Stomach (tissue), 19 donors: ENCODE measurements at places on chromosomes 12 and 14.

DNA sequence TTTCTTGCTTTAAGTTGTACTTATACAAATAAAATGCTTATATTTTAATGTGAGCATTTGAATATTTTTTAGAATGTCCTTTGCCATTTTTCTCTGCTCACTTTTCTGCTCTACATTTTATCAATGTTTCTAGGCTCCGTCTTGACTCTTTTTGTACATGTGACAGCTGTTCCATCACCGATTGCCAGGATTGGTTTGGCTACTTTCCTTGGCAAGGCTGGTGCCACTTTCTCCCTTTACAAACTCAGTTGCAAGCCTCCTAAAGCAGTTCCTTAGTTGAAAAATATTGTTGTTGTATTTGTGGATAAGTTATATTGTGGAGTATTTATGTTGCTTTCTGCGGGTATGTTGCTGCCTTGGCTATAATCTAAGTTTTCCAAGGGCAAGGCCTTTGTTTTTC, 63.4 kb downstream of the DACT1 start:
- no peaks in the 10 kb centered on the region for H3K36me3 ChIP-seq
- DNase-seq: no peak
- H3K4me1 ChIP-seq: no peaks in the 10 kb centered on the region
- no peak overlapping the region for H3K27ac ChIP-seq
- H3K27me3 ChIP-seq: no peaks in the 10 kb centered on the region

DNA sequence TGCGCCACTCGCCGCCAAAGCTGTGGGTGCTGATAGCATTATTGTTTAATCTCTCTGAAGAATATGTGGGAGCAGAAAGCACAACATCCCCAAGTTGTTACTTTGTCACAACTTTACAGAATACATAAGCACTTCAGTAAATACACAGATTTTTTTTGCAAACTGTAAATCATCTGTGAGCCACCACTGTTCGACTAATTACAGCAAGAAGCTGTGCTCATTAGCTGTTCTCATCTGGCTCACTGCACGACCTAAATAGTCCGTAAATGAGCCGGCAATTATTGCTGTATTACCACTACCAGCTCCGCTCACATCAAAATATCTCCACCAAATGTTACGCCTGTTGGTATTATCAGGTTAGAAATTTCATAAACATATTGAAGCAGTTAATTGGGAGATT, 228.9 kb upstream of the PRKD1 start:
- no peaks in the 10 kb centered on the region for H3K36me3 ChIP-seq
- no peak for DNase-seq
- no peaks in the 10 kb centered on the region for H3K27me3 ChIP-seq
- no peaks in the 10 kb centered on the region for H3K4me1 ChIP-seq
- H3K4me3 ChIP-seq: no peak overlapping the region

DNA sequence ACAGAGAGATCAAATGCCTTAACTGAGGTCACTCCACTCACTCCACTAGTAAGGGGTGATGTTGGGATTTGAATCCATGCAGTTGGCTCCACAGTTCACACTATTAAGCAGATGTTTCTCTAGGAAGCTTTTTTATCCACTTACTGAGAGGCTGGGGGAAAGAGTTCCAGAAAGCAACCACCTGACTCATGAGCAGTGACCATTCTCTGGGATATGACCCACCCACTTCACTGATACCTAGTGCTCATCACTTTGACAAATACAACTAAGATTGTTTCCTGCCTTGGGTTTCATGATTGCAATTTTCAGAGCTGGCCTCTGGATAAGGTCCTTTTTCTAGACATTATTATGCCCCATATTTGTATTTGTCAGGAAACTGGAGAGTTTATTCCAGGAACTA, 152.1 kb upstream of the PLEKHG7 start:
- H3K4me1 ChIP-seq: peaks cover 11% of the 10 kb centered on the region
- H3K4me3 ChIP-seq: no peak overlapping the region
- no peak for DNase-seq
- no peaks in the 10 kb centered on the region for H3K27me3 ChIP-seq
- no peaks in the 10 kb centered on the region for H3K36me3 ChIP-seq
- H3K27ac ChIP-seq: no peak overlapping the region

DNA sequence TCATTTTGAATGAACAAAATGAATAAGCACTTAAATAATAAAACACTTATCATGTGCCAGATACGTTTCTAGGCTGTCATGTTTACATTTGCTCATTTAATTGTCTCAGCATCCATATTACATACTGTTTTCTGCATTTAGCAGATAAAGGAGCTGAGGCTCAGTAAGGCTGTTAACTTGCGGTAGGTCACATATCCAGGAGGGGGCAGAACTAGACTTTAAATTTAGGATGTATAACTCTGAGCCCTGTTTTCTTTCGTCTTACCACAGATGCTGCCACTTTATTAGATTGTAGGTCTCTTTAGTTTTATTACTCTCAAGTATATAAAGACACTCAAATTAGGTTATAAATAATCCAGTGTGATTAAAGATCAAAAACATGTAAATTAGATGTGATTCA, 17.7 kb downstream of the IRAK4 start:
- no peak overlapping the region for H3K27ac ChIP-seq
- H3K36me3 ChIP-seq: peaks cover 83% of the 10 kb centered on the region

- H3K4me3 ChIP-seq: no peak overlapping the region
- no peaks in the 10 kb centered on the region for H3K36me3 ChIP-seq
- H3K27ac ChIP-seq: no peak overlapping the region
- DNase-seq: no peak
- H3K27me3 ChIP-seq: no peaks in the 10 kb centered on the region
These were observed 71.1 kb upstream of the ZDHHC17 start for GRCh38 chr12:76692846-76693245.
